Stimulated activated CD4-positive, alpha-beta T cell treated with anti-CD3 and anti-CD28 coated beads, Interleukin-1b, Interleukin-23, amount 100 ng/mL, for 1 hour (primary cell): ENCODE measurements at places on chromosomes 3 and 15.

- DNase-seq: no peak
Observed at GRCh38 chr15:100250176-100250800, 91.5 kb downstream of the ADAMTS17 start.

GRCh38 chr3:58536501-58537411 is at the start of gene ACOX2:
Gene ACOX2, minus strand, starts transcription at chr3:58537190. Its CDS starts 2,084 bp downstream, at chr3:58535106.
- no peak for DNase-seq

DNA sequence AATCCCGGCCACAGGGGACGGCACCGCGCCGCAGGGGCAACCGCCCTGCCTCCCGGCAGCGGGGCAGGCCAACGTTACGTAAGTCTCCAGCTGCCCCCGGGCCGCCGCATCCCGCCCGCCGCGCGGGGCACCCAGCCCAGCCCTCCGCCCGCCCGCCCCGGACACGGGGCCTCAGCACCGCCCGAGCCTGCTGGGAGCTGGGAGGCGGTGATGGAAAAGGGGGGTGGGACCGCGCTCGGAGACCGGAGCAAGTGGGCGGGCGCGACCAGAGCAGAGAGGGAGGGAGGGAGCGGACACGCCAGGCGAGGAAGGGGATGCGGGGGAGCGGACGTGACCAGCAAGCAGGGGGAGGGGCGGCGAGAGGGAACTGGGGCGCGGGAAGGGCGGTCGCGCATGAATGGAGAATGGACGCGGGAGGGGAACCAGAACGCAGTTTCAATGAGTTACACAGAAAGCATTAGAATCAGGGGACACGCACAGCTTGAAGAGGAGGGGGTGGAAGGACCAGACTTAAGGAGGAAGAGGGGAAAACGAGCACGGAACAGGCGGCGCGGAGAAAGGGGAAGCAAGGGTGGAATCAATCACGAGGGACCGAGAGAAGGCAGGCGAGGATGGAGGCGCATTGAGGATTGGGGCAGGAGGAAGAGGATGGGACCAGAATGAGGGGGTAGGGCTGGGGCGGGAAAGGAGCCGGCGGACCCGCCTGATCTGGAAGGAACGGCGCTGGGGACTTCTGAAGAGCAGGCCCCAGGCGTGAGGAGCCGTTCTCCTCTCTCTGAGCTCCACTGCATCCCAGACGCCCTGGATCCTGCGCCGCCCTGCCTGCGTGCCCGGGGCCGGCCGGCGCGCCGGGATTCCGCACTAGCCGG is 559 bp downstream of the PKM start:
- DNase-seq: no peak

- DNase-seq: no peak
Observed at GRCh38 chr15:43093026-43093425, 12.8 kb downstream of the UBR1 start.

- no peak for DNase-seq
Observed at GRCh38 chr3:17717411-17717810, 25.0 kb downstream of the TBC1D5 start.

DNA sequence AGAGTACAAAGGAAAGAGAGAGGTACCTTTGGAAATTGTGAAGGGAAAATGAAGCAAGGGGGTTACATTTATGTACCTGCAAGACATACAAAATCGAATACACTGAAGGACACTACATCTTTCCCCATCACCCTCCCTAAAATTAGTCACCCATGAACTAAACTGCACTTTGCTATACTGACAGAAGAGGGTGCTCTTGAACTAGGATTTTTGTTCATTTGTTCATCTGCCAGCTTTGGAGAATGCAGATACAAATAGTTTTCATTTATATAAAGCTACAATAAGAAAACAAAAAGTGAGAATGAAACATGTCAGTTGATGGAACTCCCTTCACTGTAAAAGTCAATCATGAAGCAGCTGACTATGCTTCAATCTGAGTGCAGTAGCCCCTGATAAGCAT is 55.7 kb downstream of the PCCB start:
- DNase-seq: no peak

DNA sequence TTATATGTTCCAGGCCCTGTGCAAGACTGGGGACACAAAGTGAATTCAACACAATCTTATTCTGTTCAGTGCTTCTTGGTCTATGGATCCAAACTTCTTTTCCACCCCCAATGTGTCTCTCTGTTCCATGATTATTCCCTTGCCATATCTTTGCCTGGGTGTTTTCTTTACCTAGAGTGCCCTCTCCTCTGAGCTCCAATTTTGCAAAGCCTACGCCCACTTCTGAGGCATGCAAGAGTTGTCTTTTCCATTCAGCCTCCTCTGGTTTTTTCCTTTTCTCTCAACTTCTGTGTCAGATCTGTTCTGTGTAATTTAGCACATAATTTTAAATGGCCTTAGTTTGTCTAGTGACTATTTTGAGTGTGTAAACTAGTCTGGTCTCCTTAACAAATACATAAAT is 72.8 kb upstream of the PLCL2 start:
- DNase-seq: no peak

DNA sequence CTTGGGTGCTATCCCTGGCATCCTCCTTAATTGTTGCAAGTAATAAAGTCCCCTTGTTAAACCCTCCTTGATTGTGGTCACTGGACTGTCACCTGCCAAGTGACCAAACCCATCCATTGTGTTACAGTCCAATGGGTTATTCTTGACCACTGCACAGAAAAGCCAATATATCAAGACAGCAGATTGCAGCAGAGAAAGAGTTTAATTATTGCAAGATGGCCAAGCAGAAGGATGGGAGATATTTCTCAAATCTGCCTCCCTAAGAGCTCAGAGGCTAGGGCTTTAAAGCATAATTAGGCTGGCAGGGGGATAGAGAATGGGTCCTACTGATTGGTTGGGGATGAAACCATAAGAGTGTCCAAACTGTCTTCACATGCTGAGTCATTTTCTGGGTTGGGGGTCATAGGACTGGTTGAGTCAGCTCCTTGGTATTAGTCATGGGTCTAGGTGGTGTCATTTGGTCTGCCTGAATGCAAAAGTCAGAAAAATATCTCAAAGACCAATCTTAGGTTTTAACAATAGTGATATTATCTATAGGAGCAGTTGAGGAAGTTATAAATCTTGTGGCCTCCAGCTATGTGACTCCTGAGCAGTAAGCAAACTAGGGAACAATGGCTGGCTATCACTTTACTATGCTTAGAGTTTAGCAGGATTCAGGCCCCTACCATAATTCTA is 19.1 kb upstream of the XYLB start:
- DNase-seq: no peak

- no peak for DNase-seq
Observed at GRCh38 chr3:178103140-178103539, 433.1 kb upstream of the KCNMB2 start.

DNA sequence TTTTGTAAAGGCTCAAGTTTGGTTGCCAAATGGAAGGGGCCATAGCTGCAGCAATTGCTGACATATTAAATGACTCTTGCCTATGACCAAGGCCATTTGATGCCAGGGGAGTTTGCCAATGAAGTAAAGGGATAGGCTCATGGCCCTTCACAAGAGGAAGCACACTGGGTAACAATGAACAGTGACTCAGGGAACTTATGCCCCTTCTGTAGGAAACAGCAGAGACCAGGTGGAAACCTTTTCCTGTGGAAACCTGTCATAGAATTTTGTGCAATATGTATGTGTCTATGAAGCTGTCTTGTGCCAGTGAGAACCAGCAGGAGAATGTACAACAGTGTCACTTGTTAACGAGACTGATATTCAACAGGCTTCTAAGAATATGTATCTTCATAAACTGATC is 25.4 kb upstream of the AVEN start:
- DNase-seq: no peak

- DNase-seq: no peak
Observed at GRCh38 chr3:87203809-87204208, 23.3 kb upstream of the CHMP2B start.

- no peak for DNase-seq
Observed at GRCh38 chr3:150495149-150495548, 51.1 kb downstream of the SERP1 start.

DNA sequence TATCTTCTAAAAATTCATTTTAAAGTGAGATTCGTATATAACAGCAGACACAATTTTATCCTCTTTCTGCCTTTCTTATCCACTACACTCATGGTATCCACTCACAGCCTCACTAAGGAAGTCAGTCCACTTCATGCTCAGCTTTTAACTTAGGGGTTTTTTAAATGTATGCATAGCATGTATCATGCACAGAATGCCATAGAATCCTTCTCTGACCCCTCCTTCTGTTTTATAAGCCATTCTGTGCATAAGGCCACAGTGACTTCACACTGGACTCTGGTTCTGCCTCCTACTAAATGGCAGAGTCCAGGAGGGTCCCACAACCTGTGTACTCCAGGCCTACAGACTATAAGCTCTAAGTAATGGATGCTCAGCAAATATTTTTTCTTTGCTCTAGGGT is 129.2 kb downstream of the ATG7 start:
- DNase-seq: no peak

GRCh38 chr15:93141371-93141794 is 52.4 kb upstream of the RGMA start:
- DNase-seq: no peak

- DNase-seq: no peak
Observed at GRCh38 chr3:168844894-168845482, 749.3 kb upstream of the GOLIM4 start.

DNA sequence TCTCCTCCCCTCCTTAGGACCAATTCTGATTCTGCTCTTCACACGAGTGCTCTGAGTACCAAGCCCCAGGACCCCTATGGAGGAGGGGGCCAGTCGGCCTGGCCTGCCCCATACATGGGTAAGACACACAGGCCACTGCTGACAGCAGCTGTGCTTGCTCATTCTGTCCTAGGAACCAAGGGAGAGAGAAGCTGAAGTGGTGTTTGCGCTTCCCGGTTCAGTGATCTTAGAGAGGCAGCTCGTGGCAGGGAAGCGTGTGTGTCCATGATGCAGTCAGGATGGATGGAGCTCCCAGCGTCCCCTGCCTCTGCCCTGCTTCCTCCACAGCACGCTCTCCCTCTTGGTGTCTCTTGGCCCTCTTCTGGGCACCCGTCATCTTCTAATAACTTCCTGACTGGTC is 77.6 kb downstream of the CRTC3 start:
- DNase-seq: no peak

DNA sequence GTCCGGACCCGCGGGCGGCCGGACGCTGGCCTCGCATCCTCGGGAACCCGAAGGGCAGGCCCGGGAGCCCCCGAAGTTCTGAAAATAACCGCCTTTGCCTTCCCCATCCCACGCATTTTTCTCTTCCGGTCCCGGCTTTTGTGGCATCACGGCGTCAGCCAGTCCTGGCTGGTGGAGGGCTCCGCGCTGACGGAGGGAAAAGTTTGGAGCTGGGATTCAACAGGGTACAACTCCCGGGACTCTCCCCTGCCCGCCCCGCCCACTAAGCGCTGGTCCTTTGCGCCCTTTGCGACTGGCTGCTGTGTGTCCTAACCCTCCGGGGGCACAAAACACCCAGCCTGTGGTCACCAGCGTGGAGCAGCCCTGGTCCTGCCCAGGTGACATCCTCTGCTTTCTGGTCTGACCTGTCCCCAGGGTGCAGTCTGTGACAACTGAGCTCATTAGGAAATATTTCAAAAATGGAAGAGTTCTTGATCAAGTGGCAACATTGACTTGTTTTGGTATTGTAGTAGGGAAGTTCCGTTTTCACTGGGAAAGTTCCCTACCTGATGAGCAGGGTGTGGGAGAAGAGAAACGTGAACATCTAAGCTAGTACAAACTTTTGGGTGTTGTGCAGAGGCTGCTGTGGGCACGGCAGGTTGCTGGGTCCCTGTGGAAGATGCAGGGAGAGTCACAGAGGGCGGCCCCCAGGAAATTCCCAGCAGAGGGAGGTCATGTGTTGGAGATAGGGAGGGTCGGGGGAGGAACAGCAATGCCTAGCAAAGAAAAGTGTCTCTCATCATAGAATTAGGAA is 775 bp downstream of the ARNT2 start:
- DNase-seq: no peak

- no peak for DNase-seq
Observed at GRCh38 chr3:39285332-39285731, 5.5 kb upstream of the CX3CR1 start.

GRCh38 chr15:100170291-100171210 is 171.2 kb downstream of the ADAMTS17 start:
- no peak for DNase-seq

DNA sequence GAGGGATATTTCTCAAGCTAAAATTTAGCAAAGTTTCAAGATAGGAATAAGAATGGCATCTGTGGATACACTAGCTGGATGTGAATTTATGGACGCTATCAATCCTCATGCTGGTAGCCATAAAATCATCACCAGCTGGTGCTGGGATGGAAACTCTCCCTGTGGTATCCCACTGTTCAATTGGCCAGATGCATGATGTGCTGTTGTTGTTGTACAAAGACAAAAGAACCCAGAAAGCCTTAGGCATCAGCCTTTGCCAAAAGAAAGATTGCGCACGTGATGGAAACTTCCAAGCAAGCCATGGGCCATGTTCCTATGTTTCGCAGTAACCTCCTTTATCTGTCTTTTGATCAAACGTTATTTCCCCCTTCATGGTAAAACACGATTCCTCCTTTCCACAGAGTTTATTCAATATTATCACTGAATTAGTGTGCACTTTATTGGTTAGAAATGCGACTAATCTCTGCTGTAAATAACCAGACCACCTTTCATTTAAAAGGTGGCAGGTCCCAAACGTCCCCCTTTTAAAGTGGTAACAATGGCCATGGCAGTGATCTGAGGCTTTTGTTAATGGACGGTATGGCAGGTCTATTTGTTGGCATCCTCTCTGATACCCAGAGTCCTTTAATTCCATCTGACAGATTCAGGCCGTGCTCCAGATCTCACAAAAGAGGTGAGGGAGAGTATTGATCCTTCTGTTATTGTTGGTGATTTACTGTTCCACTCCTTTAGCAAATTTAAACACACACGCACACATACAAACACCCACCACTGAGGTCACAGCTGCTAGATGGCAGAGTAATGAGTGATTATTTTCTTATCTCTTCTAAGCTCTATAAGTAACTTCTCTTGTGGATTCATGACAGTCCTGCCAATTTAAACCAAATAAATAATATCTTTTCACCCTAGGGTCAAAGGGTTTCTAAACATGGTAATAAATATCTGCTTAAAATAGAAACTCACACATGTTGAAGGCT is 291.2 kb upstream of the KCNMB2 start:
- no peak for DNase-seq

- DNase-seq: no peak
Observed at GRCh38 chr15:26690778-26691177, 82.1 kb downstream of the GABRB3 start.

DNA sequence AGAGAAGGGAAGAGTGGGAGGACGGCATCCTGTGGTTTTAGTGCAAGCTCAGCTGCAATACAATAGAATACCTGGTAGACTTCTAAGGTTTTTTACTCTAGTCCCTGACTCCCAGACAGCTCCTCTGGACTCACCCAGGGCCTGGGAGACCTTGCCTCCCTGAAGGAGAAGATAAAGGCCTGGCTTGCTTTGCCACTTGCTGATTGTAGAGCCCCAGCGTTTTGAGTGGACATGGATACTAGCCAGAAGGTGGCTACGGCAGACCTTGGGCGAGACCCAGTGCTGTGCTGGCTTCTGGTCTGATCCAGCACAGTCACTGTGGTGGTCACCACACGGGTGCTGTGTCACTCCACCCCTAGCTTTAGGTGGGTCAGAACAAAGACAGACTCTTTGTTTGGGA is 72.2 kb upstream of the TTC14 start:
- DNase-seq: no peak
